ENCODE measurements at places on chromosomes 7 and 10.

- no peak for DNase-seq
Observed at GRCh38 chr7:99831595-99831994, 3.8 kb downstream of the CYP3A43 start.

DNA sequence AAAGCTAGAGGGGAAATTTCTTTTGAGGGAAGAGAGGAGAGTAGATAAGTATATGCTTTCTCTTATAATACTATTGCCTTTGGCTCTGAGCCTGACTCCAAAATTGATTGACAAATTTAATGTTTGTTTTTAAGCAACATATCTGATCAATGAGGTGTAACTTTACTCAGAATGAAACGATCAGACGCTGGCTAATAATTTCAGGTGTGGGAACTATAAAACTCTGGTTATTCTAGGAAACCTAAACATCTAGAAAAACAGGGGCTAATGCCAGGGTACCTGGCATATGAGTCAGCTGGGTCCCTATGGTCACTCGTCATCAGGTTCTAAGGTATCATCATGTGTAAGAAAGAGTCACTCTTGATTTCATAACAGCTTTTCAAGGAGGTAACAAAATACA is 139.7 kb downstream of the ATE1 start:
- DNase-seq: no peak

GRCh38 chr7:19362099-19362498 is 216.9 kb upstream of the FERD3L start:
- no peak for DNase-seq

DNA sequence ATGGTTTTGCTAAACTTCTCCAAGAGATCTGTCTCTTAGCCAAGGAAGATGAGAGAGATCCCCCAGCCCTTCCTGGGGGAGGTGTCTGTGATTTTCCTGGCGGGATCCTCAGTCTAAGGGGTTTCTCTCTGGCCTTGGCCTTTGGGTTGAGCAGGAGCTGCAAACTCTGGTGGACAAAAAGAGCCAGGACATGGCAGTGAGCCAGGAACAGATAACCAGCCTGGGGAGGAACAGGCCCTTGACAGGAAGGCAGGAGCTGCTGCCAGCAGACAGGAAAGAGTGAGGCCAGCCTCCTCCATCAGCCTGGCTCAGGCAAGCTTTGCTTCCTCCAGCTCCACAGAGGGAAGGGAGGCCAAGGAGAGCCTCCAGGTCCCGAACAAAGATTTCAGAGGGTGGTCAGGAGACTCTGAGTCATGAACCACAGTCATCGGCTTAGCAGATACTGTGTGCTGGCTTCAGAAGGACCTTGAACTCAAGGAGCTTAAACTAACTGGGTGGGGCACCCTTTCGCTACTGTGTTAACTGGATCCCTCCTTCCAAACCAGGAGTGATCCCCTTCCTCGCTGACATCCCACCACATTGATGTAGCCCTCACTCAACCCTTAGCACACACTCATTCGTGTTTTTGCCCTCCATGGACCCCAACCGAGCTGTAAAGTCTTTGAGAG is 34.7 kb downstream of the DDIT4 start:
- DNase-seq: no peak

- no peak for DNase-seq
Observed at GRCh38 chr10:69558559-69558958, 14.7 kb downstream of the NEUROG3 start.

GRCh38 chr7:35975851-35976454 is 175.1 kb downstream of the SEPTIN7 start:
- no peak for DNase-seq

DNA sequence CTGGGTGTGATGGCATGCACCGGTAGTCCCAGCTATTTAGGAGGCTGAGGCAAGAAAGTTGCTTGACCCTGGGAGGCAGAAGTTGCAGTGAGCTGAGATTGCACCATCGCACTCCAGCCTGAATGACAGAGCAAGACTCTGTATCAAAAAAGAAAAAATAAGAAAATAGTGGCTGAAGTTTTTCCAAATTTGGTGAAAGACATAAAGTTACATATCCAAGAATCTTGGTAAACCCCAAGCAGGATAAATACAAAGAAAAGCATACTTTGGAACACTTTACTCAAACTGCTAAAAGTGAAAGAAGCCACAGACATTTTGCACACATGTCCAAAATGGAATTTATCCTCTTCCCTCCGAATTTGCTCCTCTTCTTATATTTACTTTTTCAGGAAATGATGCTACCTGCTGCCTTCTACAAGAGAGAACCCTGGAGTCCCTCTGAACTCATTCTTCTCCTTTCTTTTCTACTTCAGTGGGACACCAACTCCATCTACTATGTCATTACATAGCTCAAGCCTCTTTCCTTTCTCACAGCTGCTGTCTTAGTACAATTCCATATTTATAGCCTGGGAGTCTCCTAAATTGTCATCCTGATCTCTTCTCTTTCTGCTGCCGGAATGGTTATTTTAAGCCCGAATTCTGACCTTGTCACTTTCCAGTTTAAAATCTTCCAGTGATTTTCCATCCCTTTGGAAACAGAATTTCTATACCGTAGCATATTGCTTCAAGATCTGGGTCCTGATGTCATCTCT is 17.3 kb upstream of the SMNDC1 start:
- DNase-seq: no peak

GRCh38 chr7:41628901-41629300 is 74.0 kb downstream of the INHBA start:
- no peak for DNase-seq

DNA sequence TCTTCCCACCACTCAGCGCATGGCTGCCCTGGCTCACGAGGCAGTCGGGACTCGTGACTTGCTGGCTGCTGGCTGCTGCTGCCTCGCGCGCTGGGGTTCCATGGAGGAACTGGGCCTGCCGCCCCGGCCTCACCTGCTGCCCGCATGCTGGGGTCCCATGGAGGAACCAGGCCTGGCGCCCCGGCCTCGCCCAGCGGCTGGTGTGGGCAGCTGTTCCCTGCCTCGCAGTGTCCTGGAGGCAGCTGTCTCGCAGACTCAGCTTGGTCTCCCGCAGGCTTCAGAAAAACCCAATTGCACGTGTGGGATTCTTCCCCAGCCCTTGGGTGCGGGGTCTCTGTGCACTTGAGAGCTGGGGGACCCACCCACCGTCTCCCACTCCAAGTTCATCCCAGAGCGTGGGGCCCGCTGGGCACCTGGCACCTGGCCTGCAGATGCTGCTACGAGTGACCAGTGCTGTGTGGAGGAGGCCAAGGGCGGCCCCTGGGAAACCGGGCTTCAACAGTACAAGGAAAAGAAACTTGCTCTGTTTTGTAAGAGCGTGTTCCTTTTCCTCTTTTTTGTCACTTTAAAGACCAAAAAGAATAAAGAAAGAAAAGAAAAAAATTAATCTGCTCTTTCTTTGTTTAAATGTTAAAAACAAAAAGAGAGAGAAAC is 20.4 kb downstream of the PWWP2B start:
- no peak for DNase-seq

GRCh38 chr10:121070275-121071070 is 219.3 kb downstream of the WDR11 start:
- peak; percentile 30 for DNase-seq

DNA sequence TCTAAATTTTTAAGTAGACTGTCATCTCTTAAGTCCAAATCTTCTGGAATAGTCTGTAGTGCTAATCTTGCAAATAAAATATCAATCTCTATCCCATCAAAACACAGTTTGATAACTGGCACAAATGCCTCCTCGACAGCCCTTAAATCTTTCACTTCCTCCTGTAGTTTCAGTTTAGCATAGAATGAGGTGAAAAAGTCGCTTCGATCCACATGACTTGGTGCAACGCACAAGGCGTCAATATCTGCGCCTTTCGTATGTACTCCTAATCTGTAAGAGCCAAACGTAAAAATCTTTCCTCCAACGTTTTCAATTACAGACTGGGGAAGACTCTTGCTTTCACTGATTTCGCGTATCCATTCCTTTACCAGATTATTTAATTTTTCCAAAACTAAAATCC is 603 bp downstream of the PAPOLB start:
- no peak for DNase-seq

- no peak for DNase-seq
Observed at GRCh38 chr10:114634609-114634979, 23.5 kb downstream of the ABLIM1 start.

Measured in WTC11 (cell line).